ENCODE measurements at places on chromosomes 7 and 10.

GRCh38 chr7:142925413-142925812 is 8.1 kb downstream of the TRPV5 start:
- no peak for DNase-seq

- no peak for DNase-seq
These were observed 285.2 kb downstream of the PTPRN2 start for GRCh38 chr7:158302274-158303070.

DNA sequence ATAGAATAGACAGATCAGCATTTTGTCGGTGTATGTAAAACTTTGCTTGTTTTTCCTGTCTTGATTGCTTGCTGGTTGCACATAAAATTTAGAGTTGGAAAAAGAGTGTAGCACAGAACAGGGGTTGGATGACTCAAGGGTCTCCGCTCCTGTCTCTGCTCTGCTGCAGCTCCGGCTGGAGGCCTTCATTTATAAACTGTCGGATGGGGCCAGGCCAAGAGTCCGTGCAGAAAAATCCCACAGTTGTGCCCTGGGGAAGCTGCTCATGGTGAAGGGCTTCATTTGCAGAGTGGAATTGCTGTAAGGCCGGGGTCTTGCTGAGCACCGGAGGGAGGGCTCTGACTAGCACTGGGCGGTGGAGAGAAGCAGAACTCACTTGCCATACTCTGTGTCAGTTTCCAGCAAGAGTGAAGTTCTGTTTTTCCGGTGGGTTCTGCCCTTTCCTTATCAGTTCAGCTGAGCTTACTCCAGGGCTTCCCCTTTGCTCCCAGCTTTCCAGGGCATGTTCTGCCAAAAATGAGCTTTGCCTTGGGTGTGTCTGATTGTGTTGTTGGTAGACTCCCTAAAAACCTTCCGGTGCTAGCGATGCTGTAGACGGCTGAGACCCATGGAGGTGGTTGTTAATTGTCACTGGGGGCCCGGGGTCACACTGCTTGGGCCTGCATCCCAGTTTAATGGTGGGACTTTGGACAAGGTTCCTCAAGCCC is 67.2 kb downstream of the CAMK1D start:
- no peak for DNase-seq

GRCh38 chr10:89389254-89389653 is 3.2 kb upstream of the IFIT1 start:
- no peak for DNase-seq

- DNase-seq = no peak
These were observed 89.0 kb downstream of the ST8SIA6 start for GRCh38 chr10:17365402-17365801.

GRCh38 chr7:114630201-114630990 is 215.8 kb downstream of the FOXP2 start:
- DNase-seq = no peak

GRCh38 chr10:3655528-3655927 is 129.5 kb downstream of the KLF6 start:
- peak; percentile 26 for DNase-seq

GRCh38 chr10:29387269-29387668 is 98.4 kb downstream of the LYZL1 start:
- no peak for DNase-seq

DNA sequence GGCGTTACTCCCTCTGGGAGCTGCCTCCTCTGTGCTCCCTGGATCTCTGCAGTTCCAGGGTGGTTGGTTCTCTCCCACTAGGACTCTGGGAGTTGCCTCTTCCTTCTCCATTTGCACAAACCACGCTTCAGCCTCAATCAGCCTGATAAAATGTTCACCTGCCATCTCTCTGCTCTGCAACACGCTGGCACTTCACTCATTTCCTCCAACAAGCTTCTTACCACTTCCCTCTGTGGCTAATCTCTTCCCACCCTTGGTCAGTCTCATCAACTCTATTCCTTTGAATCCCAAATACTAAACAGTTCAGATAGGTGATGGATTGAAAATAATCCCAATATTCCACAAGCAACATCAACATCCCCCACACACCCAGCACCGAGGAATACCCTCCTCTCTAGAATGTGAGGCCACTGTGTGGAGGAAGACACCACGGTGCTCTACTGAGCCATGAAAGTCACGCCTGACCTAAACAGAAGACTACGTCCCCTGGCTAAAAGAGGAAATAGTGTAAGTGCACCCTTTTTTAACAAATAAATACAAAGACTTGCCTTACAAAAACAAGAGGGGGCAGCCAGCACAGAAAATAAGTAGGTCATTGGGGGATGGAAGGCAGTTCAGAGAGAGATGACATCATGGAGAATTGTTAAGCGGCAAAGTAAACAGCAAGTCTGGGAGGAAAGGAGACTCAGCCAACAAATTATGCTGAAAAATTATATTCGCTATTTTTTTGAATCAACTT is 1.9 kb upstream of the FAM170B start:
- DNase-seq = no peak

GRCh38 chr10:69498711-69499471 is 47.6 kb downstream of the TSPAN15 start:
- no peak for DNase-seq

DNA sequence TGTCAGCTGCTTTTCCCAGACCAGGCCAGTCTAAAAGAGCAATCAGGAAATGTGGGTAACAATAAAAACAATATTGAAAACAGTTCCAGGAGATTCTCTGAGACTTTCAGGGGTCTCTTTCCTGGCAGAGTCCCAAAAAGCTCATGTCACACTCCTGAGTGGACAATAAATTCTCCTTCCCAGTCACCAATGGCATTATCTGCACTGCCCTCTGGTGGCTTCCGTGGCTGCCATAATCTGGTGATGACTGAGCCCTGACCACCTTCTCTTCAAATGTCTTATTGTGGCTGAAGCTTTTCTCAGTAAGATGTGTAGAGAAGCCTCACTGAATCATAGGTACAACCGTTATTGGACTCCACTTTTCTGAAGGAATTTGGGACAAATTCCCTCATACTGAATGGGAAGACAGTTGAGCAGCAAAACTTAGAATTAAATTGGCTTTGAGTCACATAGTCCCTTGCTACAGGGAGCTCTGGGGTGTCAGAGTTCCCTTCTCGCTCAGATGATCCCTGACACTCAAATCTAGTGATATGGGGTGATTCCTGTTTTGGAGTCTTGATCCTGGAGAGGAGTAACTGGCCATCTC is 24.4 kb upstream of the ASAH2 start:
- peak; percentile 22 for DNase-seq

DNA sequence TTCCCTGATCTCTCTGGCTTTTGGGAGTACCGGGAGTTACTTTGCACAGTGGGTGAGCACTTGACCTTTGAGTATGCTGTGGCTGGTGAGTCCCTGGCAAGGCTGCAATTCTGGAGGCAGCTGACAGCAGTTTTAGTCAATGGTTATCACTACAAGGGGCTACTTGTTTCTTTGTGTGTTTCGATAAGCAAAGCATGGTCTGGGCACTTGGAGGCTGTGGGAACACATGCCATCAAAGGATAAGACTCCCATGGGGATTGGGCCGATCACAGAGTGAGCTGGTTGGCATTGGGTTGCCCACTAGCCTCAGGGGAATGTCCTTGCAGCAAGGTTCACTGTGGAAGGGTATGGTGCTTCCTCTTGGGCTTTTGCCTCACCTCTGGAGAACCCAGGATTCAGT is 208.2 kb downstream of the SNX13 start:
- DNase-seq = no peak

GRCh38 chr7:135269921-135270320 is 36.3 kb downstream of the STRA8 start:
- no peak for DNase-seq

- DNase-seq = no peak
These were observed 354.6 kb downstream of the PHF14 start for GRCh38 chr7:11328309-11328708.

DNA sequence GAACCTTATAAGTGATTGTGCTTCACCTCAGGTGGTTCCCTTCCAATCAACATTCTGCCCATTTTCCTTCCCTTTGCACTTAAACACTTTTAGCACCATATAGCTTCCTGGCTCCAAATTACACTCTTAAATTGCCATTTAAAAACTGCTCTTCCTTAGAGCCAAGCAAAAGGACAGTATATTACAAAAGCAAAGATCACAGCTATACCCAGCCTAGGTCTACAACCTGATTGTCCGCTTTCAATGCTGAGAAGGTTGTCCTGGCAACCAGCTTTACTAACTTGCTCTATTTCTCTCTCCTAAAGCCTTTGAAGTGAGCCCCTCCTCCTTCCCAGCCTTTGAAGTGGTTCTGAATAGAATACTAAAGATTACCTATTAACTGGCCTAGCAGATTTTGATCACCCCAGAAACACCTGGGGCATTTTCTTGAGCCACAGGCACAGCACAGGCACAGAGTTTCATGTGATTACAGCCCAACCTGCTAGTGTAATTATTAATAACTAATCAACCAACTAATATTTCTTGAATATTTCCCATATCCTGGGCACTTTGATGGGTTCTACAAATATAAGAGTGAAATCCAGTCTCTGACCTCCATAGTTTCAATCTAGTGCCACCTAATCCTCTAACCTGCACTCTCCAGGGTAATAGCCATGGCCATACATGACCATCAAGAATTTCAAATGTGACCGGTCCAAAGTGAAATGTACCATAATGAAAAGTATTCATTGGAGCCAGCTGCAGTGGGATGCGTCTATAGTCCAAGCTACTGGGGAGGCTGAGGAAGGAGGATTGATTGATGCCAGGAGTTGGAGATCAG is 63.6 kb upstream of the TRIM24 start:
- DNase-seq = no peak

- DNase-seq = no peak
These were observed 20.2 kb upstream of the SUV39H2 start for GRCh38 chr10:14858338-14858960.

DNA sequence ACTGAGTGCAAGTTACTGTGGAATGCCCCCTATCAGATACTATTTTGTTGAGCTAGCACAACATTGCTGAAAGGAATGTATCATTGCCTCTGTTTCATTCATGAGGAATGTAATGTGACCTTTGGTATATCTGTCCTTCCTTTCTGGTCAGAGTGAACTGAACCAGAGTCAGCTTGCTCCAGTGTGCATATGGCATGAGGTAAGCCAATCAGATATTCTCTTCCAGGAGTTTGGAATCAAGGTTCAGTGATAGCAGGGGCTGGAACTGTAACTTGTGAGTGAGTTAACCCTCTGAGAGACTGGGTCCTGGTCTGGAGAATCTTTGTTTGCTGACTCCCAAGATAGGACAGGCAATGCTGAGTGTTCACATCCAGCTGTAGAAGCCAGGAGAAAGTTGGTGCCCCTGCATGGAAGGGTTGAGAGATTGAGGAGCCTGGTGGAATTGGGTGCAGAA is 45.3 kb upstream of the OSBPL3 start:
- DNase-seq = no peak

- peak; percentile 68 for DNase-seq
These were observed 139.0 kb upstream of the MKLN1 start for GRCh38 chr7:131188367-131189339.

DNA sequence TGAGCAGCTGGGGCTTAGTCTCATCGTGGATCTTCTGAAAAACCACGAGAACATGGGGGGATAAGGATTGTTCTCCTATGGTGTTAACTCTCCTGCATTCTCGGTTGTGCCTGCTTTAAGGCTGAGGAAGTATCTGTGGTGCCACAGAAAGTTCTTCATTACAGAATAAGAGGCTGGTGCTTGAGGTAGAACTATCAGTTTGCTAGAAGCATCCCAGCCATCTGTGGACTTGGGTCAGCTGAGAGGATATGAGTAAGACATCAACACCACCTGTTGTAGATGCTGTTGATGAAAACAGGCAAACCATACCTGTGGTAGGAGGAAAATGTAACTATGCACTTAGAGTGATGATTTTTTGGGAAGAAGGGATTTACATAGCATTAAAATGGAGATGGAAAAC is 416.6 kb downstream of the PHTF2 start:
- DNase-seq = no peak

- no peak for DNase-seq
These were observed 326.8 kb upstream of the NRG3 start for GRCh38 chr10:81548160-81548559.

- DNase-seq = no peak
These were observed 85.2 kb downstream of the SORBS1 start for GRCh38 chr10:95475827-95476468.

DNA sequence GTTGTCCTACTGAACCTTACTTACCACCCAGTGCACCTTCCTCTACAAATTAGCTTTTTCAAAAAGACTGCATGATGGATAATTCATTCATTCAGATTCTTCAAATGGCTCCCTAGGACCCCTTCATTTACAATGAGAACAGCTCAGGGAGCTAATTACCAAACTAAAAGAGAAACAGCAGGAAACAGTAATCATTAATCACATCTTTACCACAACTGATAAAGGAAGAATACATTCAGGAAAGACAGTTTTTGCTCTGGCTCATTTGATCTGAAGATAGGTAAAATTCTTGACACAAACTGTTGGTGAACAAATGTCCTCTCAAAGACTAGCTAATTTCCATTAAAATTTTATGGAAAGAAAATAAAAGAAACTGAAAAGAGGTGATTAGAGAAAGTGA is 1652.7 kb upstream of the LRRTM3 start:
- DNase-seq = no peak

GRCh38 chr7:148630078-148630477 is 39.5 kb downstream of the C7orf33 start:
- DNase-seq = no peak

- DNase-seq = no peak
These were observed 7.3 kb upstream of the LBX1 start for GRCh38 chr10:101236376-101237080.

DNA sequence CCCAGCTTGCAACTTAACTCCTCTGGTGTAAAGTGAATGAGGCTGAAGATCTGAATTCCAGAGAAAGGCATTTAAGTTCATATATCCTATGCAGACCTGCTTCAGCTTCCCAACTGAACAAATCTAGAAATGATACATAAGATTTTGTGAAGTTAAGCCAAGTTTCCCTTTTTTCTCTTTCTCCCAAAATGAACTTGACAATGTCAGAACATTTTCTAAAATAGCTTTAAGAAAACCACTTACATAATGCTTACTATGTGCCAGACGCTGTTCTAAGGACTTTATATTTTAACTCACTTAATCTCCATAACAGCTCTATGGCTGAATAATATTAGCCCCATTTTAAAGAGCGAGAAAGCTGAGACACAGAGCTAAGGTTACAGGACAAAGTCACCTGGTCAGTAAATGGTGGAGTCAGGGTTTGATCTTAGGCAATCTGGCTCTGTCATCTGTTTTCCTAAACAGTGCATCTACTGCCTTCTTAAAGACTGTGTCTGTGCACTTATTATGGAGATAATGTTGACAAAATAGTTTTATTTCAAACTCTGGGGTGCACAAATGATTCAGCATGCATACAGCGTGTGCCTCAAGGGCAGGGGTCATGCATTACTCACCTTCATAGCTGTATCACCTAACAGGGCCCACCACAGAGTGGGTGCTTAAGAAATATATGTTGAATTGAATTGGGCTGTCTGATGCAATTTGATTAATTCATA is 66.8 kb downstream of the RHOBTB1 start:
- DNase-seq = no peak

DNA sequence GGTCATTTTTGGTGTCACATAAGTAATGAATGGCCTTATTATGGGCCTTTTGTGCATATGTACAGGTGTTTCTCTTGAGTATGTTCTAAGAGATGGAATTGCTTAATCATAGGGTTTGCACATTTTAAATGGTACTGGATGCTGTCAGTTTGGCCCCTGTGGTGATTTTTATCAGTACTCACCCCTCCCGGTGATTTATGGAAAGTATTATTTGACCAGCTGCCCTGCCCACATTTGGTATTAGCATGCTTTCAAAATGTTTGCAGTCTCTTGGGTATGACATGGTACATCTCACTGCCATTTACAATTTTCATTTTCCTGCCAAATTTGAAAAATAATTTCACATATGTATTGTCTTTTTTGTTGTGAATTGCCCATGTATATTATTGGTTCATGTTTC is 427.7 kb downstream of the LRMDA start:
- no peak for DNase-seq
